ENCODE measurements at places on chromosomes 5 and 9. TPM values are rescaled to one million over a fixed set of nuclear protein-coding genes. Genes with fewer than 3 reads are reported as not detected.

BTNL3 gene
- total RNA-seq = not detected

GRCh38 chr5:95283761-95284571, 928 bp downstream of the MCTP1 start:
- peak; percentile 73 for DNase-seq
- H3K4me1 ChIP-seq = peaks cover 52% of the 10 kb centered on the region
- H3K27me3 ChIP-seq = peaks cover 24% of the 10 kb centered on the region
- H3K27ac ChIP-seq = no peak overlapping the region
- H3K4me3 ChIP-seq = peak overlapping the region; percentile 73

DNA sequence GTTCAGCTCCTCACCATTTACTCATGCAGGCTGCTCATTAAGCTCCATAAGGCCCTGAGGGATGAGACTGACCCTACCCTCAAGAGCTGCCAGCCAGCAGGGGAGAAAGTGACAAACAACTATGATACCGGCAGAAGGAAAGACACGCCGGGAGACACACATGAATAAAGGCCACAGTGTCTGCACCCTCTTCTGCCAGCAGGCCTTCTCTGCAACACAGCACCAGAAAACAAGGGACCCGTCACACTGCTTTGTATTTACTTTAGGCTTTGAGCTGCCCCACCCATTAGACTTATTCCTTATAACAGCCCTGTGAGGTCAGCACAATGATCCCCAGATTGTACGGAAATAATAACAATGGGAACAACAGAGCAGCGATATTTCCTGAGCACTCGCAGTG, 7.2 kb downstream of the GABBR2 start:
- no peaks in the 10 kb centered on the region for H3K36me3 ChIP-seq
- H3K4me3 ChIP-seq = no peak overlapping the region
- H3K4me1 ChIP-seq = peaks cover 3% of the 10 kb centered on the region
- DNase-seq = no peak

DNA sequence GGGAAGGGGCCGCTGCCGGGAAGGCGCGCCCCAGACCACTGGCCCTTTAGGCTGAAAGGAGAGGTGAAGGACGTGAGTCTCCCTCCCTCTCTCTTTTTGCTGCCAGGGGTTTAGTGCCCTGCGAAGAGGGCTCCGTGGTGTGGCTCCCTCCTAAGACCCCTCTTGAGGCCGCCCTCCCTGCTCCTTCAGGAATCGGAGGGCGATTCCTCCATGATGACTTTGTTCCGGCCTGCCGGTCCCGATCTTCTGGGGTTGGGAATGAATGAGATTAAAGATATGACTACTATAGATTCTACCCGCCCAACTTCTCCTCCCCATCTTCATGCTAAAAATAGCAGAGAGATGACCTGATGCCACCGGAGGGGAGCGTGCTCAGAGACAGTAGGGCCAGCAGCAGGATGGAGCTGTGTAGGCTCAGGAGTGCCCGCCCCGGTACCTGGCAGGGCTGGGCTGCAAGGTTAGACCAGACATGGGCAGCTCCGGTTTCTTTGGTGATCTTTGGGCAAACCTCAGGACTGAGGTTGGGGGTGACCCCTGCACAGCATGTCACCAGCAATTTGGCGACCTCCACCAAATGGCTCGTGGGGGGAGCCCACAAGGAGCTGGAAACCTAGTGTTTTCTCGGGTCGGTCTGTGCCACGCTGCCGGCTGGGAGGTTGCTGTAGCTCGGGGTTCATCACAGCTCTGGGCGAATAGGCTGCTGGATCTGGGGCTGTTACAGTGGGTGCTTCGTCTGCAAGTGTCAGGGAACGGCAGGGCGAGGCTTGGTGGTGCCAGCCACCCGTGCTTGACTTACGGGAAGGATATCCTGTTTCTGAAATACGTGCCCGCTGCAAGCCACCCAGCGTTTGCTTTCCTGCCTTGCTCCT, 1.7 kb downstream of the OLFM1 start:
- H3K27ac ChIP-seq = no peak overlapping the region
- peaks cover 12% of the 10 kb centered on the region for H3K36me3 ChIP-seq
- no peak for DNase-seq

DNA sequence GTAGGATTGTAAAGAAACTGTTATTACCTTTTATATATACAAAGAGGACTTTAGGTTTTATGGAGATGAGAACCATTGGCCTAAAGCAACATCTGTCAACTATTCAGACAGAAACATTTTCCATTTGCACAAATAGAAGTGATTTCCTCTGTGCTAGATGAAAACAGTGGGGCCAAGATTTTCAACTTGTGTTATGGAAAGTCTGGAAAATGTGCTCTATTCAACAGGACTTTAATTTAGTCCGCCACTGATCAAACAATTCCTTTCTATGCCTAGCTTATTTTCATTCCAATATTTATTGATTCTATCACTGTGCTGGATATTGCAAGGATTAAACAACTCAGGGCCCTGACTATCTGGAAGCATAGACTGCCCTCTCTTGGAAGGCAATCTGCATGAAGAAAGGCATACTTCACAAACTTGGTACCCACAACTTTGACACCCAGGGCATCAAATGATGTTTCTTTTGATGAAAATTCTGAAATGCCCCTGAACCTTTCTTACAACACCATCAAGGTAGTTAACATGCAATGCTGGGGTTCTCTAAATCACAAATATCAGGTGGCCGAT, 126.6 kb upstream of the HMHB1 start:
- no peak overlapping the region for H3K27ac ChIP-seq
- no peaks in the 10 kb centered on the region for H3K36me3 ChIP-seq
- no peaks in the 10 kb centered on the region for H3K4me1 ChIP-seq
- H3K27me3 ChIP-seq = no peaks in the 10 kb centered on the region
- no peak overlapping the region for H3K4me3 ChIP-seq
- DNase-seq = no peak

FAM221B gene
- not detected for total RNA-seq

DNA sequence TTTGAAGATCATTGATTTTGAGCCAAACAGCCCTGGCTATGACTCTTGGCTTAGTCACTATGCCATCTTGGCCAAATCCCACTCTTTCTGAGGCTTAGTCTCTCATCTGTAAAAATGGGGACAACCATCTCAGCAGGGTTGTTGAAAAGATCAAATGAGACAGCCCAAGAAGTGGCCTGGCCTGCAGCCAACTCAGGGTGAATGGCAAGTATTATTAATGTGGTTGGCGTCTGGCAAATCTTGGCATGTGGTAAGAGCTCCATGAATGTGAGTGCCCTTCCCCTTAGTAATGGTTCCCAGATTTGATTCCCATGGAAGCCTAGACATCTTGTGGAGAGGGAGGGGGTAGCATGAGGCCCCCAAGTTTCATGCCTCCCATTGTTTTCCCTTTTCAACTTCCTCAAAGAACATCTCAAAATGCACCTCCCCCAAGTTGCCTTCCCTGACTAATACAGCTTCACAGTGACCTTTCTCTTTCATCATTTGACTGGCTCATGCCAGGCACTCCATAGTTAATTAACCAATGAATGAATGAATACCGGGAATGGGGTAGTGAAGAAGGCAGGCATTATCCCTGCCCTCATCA, 11.8 kb upstream of the TGFBI start:
- H3K36me3 ChIP-seq = no peaks in the 10 kb centered on the region
- H3K27me3 ChIP-seq = peaks cover 5% of the 10 kb centered on the region
- DNase-seq = no peak
- peaks cover 4% of the 10 kb centered on the region for H3K4me1 ChIP-seq
